Stimulated activated CD4-positive, alpha-beta T cell treated with anti-CD3 and anti-CD28 coated beads, Interleukin-1b, Interleukin-23, amount 100 ng/mL, for 4 hours (primary cell): ENCODE measurements at places on chromosomes 6 and 20.

GRCh38 chr6:156954191-156954590, 177.0 kb downstream of the ARID1B start:
- no peak for DNase-seq

DNA sequence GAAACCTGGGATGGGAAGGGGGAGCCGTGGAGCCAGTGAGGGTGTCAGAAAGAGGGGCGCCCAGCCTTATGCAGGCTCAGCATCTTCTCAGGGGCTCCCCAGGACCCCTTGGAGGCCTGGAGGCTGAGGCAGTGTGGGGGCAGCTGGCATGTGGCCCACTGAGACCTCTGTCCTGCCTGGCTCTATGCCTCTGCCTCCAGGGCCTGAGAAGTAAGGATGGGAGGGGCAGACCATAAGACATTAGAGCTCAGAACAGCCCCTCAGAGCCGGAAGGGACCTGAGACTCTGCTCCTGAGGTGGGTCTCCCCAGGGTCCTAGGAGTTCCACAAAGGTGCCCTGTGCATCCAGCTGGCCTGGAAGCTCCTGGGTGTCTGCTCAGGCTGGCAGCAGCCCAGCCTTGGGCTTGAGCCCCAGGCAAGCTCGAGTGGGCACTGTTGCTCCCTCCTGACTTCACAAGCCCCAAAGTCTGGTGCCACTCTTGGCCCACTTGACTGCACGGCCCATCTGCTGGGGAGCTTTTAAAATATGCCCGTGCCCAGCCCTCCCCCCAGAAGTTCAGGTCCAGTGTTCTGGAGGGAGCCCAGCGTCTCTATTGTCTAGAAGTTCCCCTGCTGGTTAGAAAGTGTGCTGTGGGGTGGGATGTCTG, 126.8 kb downstream of the GRM4 start:
- no peak for DNase-seq

DNA sequence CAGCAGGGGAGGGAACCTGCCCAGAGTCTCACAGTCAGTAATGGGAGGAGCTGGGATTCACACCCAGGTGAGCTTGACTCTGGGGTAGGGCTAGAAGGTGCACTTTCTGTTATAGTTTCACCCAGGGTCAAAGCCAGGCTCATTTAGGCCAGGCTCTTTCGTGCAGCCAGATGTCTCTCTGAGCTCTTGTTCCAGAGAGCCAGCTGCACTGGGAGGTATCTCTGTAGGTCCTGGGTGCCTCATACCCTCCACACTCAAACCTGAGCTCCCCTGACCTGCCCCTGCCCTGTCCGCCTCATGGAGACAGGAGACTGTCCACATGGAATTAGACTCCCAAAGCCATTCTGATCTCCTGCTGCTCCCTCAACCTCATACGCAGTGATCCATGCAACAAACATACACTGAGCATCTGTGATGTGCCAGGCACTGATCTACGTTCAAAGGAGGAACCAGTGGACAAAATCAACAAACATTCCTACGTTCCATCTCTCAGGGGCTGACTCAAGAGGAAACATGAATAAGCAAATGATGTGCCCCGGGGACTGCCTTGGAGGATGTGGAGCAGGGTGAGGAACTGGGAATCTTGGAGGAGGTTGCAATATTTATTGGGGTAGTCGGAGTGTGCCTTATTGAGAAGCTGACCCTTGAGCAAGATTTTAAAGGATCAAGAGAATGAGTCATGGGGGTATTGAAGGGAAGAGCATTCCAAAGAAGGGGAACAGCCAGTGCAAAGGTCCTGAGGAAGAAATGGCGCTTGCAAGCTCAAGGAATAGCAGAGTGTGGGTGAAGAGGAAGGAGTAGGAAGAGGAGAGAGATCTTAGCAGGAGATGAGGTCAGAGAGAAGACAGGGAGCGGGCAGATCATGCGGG, 71.3 kb upstream of the TOX2 start:
- DNase-seq = no peak

GRCh38 chr20:12528591-12529041, 480.2 kb upstream of the SPTLC3 start:
- DNase-seq = no peak

DNA sequence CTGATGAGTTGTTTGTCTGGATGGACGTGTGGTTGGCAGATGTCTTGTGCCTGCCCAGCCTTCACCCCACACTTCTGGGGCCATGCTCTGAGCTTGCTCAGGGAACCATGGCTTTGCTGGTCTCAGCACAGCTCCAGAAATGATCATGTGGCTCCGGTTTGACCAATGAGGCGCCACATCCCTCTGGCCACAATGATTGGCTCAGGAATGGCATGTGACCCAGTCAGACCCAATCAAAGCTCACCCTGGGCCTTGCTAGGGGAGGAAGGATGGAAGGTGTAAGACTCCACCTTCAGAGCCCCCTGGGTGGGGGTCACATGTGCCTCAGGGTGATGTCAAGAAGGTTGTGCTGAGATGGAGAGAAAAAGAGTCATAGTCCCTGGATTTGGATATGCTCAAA, 281.6 kb upstream of the SULF2 start:
- no peak for DNase-seq

- no peak for DNase-seq
Measured at GRCh38 chr6:97919631-97920030, 636.6 kb upstream of the MMS22L start.

GRCh38 chr6:55524441-55524840, 54.6 kb downstream of the HMGCLL1 start:
- no peak for DNase-seq

DNA sequence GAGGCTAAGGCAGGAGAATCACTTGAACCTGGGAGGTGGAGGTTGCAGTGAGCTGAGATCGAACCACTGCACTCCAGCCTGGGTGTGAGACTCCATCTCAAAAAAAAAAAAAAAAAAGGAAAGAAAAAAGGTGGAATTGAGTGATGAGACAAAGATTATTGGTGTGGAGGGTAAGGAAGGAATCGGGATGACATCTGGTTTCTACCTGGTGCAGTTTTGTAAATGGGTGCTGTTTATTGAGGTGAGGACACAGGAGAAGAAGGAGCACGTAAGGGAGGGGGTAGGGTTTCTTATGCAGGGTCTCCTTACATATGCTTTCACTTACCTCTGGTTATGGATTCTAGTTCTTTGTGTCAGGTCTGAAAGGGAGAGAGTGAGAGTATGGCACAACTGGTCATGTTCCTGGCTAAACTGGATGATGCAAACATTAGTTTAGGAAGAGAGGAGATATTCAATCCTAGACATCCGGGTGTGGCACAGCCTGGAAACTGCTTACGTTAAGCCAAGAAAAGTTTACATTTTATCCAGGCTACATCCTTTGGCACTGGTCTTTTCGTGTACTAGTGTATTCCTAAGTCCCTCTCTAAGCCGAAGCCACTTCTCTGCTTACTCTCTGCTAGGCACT, 5.4 kb downstream of the RALY start:
- no peak for DNase-seq

GRCh38 chr20:58293453-58293852, 16.1 kb upstream of the RAB22A start:
- no peak for DNase-seq

- no peak for DNase-seq
Measured at GRCh38 chr20:40941133-40941610, 87.5 kb upstream of the TOP1 start.

- DNase-seq = no peak
Measured at GRCh38 chr6:20564777-20565176, 30.5 kb downstream of the CDKAL1 start.

DNA sequence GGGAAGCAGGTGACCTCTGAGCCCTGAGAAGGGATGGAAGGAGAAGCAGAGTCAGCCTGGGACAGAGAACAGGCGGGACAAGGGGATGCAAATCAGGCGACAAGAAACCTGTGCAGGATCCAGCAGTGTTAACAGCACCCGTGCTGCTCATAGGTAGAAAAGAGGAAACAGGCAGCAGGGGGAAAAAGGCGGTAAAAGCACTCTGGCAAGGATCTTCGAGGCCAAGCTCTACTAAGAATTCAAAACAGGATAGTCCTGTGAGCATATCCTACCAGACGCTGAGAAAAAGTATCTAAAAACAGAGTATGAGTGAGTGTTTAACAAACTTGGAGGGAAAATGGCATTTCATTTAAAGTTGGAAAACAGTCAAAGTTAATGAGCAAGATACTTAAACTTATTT, 16.7 kb downstream of the C6orf118 start:
- no peak for DNase-seq

GRCh38 chr6:65569505-65569904, 137.5 kb downstream of the EYS start:
- no peak for DNase-seq

DNA sequence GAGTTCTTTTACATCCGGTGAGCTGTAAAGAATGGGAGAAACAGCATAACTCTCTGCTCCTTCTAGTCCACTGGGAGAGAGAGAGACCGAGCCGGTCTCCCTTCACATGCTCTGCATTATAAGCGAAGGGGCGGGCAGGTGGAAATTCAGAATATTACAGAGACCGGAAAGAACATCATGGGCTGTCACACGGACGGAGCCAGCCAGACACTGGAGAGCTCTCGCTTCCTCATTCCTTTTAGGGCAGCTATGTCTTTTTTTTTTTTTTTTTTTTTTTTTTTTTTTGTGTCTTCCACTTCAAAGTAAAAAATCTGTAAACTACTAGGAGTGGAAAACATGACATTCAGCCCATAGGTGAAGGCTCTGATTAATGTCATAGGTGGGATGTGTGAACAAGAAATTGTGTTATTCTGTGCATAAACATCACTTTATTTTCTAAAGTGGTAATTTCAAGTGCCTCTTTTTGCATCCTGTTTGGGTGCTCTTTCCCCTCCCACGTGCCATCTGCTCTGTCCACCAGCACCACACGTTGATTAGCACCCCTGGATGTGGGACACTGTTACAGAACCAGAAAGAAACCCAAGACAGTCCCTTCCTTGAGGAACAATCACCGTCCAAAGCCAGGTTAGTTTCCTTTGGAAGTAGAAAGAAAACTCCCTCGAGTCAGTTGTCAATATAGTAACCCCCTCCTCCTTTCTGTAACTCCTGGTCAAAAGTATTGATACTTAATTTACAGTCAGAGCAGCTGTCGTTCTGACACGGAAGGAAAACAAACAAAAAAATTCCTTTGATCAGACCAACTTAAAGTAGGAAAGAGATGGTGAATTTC, at the start of gene TAGAP:
TSS of gene TAGAP (minus strand) at position 93 of the 829 bp plus-strand sequence. CDS start 845 bp downstream, outside the sequence.
- peak; percentile 60 for DNase-seq

DNA sequence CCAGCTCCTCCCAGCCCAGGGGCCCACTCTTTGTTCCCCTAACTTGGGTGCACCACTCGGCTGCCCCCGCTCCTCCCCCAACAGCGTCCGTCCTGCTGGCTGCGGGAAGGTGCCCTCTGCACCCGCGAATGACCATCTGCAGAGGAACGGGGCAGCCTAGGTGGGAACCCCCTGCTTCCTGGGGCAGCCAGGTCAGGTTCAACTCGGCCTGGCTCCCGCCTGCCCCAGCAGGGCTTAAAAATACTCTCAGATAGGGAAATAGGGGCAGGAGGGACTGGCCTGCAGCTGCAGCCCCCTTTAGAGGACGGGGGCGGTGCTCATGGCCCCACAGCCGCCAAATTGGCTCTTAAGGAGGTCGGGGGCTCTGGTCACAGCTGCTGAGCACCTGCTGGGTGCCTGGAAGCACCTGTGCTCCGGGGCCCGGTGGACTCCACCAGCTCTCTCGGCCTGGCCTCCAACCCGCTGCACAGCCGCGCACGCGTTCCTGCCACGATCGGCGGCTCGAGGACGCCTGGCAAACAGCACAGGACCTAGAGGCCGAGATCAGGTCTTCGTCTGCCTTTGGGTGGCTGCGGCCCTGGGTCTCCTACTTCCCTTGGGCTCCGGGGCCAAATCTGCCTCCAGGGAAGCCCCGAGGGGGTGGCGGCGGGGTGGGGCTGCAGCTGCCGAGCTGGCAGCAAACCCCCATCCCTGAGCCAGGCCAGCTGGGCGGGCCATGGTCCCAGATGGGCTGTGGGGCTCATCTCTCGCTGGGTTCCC, 700 bp upstream of the LAMA5 start:
- DNase-seq = no peak

GRCh38 chr6:24720131-24720603, 1.2 kb upstream of the C6orf62 start:
- DNase-seq = peak; percentile 75

GRCh38 chr20:43438578-43439316, 18.9 kb upstream of the SRSF6 start:
- DNase-seq = no peak

GRCh38 chr20:3681931-3682781, at the start of gene ADAM33:
TSS of gene ADAM33 (minus strand) at chr20:3682010. CDS start at chr20:3682004, 6 bp downstream.
- DNase-seq = no peak

GRCh38 chr20:23058240-23058639, 8.8 kb upstream of the THBD start:
- DNase-seq = no peak

DNA sequence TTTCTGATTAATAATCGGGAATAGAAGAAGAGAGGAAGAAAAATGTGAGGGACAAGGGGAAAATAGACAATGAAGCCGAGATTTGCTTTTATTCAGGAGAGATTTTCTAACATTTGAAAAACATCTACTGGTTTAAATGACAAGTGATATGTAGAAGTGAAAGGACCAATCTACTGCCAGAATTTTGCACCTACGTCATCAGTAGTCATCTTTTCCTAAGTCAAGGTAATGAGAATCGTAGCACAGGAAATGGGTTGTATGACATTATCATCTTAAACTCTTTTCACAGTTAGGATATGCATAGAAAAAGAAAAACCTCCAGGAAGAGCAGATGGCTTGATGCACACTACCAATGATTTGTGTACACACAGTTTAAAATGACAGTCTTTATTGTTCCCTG, 45.3 kb upstream of the RAB32 start:
- DNase-seq = no peak

DNA sequence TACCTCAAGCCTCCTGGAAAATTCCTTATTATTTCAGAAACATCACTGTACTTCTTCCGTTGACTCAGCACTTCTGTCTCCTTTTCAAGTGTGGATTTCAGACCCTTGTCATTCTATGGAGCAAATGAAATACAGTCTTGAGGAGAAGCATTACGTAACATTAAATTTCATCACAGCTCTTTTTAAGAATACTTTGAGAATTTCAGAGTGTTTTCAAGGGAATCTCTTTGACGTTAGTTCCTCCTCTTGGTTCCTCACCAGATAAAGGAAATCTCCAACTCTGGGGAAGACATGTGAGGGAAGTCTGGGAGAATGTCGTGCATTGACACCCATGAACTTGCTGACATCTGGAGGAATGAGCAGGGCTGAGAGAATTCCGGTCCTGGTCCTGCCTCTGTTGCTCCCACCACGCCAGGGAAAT, 32.3 kb downstream of the UST start:
- DNase-seq = no peak

- DNase-seq = no peak
Measured at GRCh38 chr6:25058941-25059340, 123.2 kb upstream of the RIPOR2 start.

DNA sequence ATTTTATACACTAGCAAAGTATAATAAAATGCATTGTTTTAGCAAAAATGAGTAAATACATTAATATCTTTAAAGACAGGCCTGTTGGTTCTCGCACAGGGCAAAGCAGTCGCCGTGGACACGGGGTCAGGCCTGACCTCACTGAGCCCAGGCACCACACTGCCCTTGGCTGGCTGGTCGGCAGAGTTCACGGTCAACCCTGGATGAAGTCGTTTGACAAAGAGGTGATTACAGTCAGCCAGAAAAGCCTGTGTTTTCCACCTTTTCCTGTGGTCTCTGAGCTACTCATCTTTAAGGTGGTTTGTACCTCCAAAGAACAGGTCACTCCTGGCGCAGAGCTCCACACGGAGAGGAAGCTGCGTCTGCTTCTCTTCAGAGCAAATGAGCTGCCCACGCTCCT, 191.5 kb downstream of the DLL1 start:
- DNase-seq = no peak

- no peak for DNase-seq
Measured at GRCh38 chr6:144006736-144007477, 1.2 kb downstream of the PLAGL1 start.

- DNase-seq = no peak
Measured at GRCh38 chr6:38722038-38722437, 6.9 kb downstream of the DNAH8 start.

GRCh38 chr6:126302191-126302590, 37.7 kb upstream of the CENPW start:
- DNase-seq = no peak
